ENCODE measurements at places on chromosomes 5 and 9.

- DNase-seq: no peak
These were observed 10.6 kb downstream of the MARCOL start for GRCh38 chr5:148248894-148249293.

GRCh38 chr5:40499518-40500273, 180.0 kb upstream of the PTGER4 start:
- no peak for DNase-seq

- no peak for DNase-seq
These were observed 4.2 kb downstream of the USP20 start for GRCh38 chr9:129839324-129840023.

DNA sequence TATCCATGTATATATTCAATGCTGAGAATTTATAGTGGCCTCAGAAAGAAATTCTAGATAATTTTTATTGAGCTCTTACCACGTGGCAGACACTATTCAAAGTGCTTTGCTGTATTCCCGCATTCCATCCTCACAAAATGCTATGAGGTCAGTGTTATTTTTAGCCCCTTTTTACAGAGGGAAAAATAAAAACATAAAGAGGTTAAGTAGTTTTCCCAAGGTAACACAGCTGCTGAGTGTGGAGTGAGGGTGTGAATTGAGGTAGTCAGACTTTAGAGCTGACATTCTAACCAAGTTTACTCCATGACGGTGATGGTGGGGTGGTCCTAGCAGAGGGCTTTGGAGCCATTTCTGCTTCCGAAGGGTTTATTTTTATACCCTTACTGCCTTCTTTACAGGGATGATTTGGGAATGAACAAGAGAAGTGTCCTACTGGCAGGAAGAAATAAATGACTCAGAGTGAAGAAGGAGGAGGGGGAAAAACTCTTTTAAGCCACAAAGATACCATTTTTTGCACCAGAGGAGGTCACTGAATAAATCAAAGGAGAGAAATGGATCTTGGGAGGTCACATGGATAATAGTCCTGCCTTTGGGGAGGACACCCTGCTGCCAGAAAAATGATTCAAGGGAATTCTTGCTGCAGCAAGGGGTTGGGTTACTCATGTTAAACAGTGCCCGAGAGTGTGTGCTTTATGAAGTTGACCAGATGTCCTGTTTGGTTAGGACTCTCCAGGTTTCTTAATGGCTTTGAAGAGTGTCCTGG, 76.1 kb downstream of the HMHB1 start:
- no peak for DNase-seq

DNA sequence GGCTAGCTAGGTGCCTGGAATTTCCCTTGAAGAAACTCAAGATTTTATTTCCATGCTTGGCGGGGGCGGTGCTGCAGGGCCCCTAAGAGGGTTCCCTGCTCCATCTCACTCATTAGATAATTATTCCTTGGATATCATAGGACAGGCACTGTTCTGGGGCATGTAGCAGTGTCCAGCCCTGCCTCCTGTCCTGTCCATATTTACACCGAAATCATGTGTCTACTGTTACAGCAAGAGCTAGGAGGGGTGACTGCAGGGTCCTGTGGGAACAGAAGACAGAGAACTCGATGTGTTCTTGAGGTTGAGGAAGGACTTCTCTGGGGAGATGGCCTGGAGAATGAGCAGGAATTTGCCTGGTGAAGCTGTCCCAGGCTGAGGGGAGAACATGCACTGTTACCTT, 96.6 kb downstream of the CYFIP2 start:
- DNase-seq: no peak

GRCh38 chr5:135249658-135250057, 149.4 kb downstream of the MACROH2A1 start:
- no peak for DNase-seq

- no peak for DNase-seq
These were observed 1.6 kb upstream of the LCN8 start for GRCh38 chr9:136759436-136760325.

GRCh38 chr5:179699616-179700237, 960 bp downstream of the CANX start:
- no peak for DNase-seq

GRCh38 chr9:136047076-136047774, 47.9 kb downstream of the NACC2 start:
- DNase-seq: no peak

- DNase-seq: no peak
These were observed 14.9 kb downstream of the CDHR2 start for GRCh38 chr5:176564002-176564401.

GRCh38 chr5:59652449-59652848, 241.1 kb downstream of the PDE4D start:
- no peak for DNase-seq

- DNase-seq: no peak
These were observed 237.5 kb downstream of the CHSY3 start for GRCh38 chr5:130141659-130142320.

DNA sequence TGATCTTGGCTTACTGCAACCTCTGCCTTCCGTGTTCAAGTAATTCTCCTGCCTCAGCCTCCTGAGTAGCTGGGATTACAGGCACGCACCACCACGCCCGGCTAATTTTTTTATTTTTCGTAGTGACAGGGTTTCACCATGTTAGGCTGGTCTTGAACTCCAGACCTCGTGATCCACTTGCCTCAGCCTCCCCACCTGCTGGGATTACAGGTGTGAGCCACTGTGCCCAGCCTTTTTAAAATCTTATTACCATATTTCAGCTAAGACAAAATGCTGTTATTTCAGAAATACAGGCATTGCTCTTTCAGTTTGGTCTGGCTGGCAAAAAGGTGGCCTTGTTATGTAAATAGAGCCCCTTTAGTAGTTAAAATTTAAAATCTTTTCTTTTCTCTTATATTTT, 46.9 kb upstream of the GLDC start:
- DNase-seq: no peak

DNA sequence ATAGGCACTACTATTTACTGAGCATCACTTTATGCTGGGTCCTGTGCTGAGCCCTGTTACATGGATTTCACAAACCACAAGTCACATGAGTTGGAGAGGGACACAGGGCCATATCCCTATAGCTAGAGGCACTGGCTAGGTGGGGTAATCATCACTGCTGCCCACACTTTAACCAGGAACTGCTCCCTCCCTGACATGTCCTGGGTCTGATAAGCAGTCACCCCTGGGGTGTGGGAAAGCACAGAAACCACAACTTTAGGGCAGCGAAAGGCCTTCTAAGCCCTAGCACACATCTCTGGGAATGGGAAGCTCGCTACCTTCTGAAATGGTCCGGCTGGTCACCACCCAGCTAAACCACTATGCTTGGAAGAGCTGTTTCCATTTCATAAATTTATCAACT, 15.0 kb downstream of the TBC1D2 start:
- DNase-seq: no peak

DNA sequence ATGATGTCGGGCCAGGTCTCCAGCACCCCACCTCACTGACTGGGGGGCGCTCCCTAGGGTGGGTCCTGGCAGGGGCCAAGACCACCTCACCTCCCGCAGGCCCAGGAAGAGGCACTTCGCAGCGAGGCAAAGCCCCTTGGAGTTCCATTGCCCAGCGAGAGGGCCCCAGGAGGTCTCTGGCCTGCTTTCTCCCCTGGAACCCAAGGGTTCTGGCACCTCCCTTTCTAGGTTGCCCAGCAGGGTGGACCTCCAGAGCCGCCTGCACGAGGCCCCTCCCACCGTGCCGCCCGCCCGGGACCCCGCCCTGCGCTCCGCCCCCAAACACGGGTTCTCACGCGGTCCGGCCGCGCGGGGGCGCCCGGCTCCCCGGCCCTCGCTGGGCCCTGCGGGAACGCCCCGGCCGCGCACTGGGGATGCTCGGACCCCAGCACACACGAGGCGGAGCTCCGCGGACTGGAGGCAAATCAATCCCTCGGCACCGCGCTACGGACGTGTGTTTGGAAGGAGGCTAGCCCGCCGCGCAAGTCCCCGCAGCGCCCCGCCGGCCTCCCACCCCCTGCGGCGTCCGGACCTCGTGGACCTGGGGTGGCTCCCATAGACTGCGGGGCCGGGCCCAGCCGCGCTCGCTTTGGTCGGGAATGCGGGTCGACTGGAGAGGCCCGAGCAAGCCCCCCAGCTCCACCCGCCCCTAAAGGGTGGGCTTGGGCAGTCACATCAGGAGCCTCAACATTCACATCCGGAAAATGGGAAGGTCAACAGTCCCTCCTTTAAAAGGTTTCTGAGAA, 99.5 kb upstream of the LMX1B start:
- peak; percentile 23 for DNase-seq

- no peak for DNase-seq
These were observed 191.3 kb upstream of the NREP start for GRCh38 chr5:111948092-111948841.

DNA sequence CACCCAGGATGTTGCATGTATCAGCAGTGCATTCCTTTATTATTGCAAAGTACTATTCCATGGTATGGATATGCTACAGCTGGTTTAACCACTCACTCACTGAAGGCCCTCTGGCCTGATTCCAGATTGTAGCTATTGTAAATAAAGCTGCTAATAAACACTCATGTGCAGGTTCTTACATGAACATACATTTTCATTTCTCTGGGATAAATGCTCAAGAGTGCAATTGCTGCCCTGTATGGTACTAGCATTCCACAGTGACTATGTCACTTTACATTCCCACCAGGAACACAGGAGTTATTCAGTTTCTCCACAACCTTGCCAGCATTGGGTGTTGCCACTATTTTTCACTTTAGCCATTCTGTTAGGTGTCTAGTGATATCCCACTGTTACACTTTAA, 267.6 kb downstream of the SPOCK1 start:
- DNase-seq: no peak

DNA sequence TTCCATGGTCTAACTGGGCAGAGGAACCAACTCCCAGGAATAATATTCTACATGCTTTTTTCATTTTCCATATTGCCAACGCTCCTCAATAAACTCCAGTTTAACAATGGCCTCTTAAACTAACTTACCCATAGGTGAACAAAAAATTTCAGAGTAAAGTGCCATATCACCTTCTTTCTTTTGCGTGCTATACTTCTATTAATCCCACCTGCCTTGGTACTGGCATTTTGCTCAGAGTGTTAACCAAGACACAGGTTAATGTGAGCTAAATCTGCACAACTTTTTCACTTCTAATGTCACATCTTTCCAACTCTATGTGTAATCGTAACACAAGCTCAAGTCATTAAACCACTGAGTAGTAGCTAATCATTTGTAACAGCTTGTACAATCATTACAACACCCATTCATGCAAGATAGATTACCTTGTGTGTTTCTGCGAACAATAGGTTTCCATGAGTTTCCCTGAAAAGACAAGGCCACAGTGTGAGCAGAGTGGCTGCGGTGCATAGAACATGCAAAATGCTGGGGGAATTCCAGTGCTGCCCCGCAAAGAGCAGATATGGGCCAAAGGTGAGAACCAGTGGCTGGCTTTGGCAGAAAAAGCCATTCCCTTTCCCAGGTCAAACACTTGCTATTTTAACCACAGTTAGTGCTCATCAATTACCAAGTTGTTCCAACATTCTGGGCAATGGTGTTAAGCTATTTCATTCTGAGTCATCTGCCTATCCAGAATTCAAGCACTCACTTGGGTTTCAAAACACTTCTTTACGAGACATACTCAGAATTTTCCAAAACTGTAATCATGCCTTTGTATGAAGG, 42.8 kb downstream of the TIMD4 start:
- no peak for DNase-seq

DNA sequence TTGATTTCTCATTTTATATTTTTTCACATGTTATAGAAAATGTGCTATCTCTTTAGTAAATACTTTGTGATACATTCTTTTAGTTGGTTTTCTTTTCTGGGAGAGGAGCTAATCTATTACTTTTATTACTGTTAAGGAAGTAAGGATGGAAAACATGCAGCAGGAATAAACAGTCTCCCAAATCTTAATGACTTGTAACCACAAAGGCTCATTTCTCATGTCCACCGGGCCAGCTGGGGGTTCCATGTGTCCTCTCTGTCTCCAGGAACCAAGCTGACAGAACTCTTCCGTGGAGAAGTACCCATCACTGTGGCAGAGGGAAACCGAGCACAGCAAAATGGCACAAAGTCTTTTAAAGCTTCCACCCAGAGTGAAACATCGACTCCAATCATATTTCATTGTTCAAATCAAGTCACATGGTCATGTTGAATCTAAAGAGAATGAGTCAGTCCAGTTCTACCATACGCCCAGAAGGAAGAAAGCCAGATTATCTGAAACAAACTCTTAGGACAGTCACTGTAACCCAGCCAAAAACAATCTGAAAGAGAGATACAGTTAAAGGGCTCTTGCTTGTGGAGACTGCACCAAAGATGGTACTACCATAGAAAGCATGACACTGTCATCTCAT, 97.1 kb upstream of the CDH6 start:
- no peak for DNase-seq

DNA sequence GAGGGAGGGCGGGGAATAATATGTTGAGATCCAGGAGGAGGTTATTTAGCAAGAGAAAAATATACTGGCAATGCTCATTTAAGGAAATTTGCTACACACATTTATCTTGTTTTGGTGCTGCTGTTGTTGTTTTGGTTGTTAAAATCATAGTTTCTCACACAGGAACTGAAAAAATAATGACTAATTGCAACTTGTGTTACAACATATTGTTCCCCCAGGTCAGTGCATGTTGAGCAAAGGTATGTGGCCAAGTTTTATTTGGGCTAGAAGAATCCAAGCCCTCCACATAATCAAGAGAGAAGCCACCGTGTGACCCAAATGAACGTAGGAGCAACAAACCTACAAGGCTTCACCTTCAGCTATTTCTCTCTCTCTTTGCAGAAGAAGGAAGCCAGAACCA, 220.3 kb upstream of the DAPK1 start:
- no peak for DNase-seq

DNA sequence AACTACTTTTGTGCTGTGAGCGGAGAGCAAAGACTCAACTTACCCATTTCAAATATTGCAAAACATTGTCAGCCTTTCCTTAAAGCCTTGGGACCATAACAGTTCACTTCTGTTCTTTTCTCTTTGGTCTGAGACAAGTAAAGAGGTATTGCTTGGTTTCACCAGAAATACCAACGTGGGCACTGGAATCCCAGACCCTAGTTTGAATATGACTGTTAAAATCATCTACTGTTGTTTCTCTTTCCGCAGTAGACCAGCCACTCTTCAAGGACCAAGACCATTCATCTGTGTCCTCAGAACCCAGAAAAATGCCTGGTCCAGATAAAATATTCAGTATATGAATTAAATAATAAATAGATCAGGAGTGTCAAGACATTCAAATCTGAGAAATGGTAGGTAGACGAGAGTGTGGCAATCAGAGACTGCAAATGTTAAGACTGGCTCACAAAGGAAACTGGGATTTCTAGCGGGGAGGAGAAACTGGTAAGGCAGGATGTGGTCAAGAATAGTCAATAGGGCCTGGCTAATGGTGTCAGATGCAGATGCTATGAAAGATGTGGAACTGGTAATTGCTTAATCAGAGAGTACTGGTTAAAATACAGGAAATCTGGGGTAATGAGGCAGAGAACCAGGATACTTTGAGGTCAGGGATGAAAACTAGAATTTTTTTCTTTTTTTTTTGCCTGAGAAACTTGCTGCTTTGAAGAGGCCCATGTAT, 82.1 kb upstream of the IL33 start:
- no peak for DNase-seq

Data from effector CD4-positive, alpha-beta T cell (primary cell).